ENCODE measurements at places on chromosomes 13 and 19.

- no peak for DNase-seq
Observed at GRCh38 chr13:51777921-51778320, 26.0 kb downstream of the DHRS12 start.

- no peak for DNase-seq
Observed at GRCh38 chr19:38411041-38411712, 8.3 kb downstream of the FAM98C start.

DNA sequence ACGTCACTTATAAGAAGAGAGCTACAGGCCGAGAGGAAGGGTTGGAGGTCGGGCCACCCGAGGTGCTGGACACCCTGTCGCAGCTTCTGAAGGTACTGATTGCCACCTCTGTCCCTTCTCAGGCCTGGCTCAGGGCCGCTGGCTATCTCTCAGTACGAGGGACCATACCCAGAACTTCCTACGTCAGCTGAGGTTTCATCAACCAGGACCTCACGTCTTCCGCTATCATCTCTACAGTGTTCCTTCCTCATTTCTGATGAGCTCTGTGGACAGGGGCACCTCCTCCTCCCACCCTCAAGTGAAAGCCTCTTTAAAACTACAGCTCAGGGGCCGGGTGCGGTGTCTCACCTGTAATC lies 58.2 kb upstream of the USE1 start:
- DNase-seq = peak; percentile 14

DNA sequence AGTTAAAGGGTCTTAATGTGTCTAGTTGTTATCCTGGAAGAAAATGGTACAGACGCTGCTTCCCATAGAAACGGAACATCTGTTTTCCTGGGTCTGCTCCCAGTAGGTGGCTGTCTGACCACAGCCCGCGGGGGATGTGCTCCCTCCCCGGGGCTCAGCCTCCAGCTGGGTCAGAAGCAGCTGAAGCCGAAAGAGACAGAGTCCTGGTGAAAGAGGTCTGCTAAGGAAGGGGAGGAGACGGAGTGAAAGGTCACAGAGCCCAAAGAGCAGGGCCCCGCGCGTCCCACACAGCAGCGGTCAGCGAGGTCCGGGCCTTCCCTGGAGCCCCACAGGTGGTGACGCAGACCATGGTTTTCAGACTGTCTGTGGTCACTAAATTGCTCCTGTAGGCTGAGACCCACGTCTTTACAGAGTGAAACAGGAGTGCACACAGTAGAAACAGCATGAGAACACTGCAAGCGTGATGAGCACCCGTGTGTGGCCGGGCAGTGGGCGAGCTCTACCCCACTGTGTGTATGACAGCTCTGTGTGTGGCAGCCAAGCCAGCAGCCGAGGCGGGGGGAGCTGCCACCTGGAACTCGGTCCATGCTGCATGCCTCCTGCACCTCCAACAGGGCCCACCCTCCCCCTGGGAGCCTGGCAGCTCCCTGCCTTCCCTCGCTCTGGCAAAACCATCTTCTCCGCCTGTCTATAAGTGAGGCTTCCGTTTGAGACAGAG lies 52.0 kb upstream of the C13orf46 start:
- DNase-seq = peak; percentile 55

Measured in mucosa of descending colon (tissue), 3 donors.